Esophagus squamous epithelium (tissue), 5 donors: ENCODE measurements at places on chromosomes 4 and X.

GRCh38 chr4:25051534-25051933 is 20.8 kb upstream of the LGI2 start:
- no peak for DNase-seq

GRCh38 chr4:145951931-145952330 is 13.3 kb upstream of the ZNF827 start:
- DNase-seq: no peak

- no peak for DNase-seq
Observed at GRCh38 chr4:110632506-110633357, 9.9 kb upstream of the PITX2 start.

DNA sequence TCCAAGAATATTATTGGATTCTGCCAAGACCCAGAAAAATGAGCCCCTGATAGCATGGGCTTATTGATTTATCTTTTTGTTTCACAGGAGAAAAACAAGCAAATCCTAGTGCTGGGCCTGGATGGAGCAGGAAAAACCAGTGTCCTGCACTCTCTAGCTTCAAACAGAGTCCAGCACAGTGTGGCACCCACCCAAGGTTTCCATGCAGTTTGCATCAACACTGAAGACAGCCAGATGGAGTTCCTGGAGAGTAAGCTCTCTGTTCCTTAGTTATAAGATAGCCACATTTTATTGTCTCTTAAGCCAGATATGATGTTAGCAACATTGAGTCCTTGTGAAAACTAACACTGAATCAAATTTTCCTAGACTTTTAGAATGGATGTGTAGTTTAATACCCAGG is 5.5 kb downstream of the ARL9 start:
- DNase-seq: no peak

DNA sequence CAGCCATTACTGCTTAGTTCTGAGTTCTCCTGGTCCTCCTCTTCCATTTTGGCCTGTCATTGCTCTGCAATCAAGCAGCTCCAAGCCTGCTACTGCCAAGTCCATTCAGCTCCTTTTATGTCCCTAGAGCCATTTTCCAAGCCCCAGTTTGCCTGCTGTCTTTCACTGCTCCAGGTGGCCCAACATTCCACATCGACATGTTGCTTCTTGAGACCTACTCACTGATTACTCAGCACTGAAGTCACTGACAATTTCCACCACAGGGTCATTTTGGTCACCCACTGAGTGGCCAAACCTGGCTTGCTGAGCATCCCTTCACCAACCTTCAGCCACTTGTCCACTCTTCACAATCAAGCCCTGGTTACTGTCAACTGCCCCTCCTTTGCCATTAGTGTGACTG is 27.2 kb downstream of the LRIT3 start:
- no peak for DNase-seq

GRCh38 chr4:107098401-107098800 is 62.3 kb upstream of the DKK2 start:
- no peak for DNase-seq

GRCh38 chrX:21176921-21177571 is 197.2 kb upstream of the CNKSR2 start:
- no peak for DNase-seq

- DNase-seq: no peak
Observed at GRCh38 chrX:149145845-149146285, 359.2 kb downstream of the IDS start.

GRCh38 chr4:157280673-157281072 is 60.1 kb downstream of the GRIA2 start:
- DNase-seq: no peak

GRCh38 chr4:140557831-140558435 is 10.8 kb downstream of the UCP1 start:
- DNase-seq: no peak

GRCh38 chrX:55340896-55341433 is 76.2 kb upstream of the PAGE3 start:
- no peak for DNase-seq

- DNase-seq: no peak
Observed at GRCh38 chr4:124030147-124030546, 633.6 kb downstream of the SPRY1 start.

GRCh38 chr4:8350841-8351461 is 81.4 kb downstream of the HTRA3 start:
- no peak for DNase-seq
